ENCODE measurements at places on chromosomes 3 and 15.

DNA sequence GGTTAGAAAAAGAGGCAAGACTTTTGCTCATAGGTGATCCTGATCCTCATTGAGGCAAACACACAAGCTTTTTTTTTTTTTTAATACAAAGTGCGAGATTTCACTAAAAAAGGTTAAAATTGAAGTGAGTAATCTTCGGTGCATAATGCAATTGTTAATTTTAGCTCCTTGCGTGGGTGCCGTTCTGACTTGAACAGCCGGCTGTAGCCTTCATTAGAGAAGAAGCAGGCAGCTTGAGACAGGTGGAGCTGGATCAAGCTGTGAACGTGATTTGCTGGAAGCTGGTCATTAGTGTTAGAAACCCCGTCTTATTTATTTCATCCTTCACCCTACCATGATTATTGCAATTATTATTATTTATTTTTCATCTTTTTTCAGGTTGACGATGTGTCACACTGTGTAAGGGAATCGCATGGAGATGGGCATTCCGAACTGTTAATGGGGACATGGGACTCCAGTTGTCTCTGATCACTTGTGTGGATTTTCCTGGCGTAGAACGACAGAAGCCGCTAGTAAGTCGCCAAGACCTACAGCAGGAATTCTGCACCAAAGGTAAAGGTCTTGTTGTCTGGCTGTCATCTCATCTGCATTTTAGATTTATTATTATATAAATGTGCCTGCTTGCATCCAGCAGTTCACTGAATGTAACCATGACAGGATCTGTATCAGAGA is 40.2 kb downstream of the ARPP21 start:
- no peak for DNase-seq

DNA sequence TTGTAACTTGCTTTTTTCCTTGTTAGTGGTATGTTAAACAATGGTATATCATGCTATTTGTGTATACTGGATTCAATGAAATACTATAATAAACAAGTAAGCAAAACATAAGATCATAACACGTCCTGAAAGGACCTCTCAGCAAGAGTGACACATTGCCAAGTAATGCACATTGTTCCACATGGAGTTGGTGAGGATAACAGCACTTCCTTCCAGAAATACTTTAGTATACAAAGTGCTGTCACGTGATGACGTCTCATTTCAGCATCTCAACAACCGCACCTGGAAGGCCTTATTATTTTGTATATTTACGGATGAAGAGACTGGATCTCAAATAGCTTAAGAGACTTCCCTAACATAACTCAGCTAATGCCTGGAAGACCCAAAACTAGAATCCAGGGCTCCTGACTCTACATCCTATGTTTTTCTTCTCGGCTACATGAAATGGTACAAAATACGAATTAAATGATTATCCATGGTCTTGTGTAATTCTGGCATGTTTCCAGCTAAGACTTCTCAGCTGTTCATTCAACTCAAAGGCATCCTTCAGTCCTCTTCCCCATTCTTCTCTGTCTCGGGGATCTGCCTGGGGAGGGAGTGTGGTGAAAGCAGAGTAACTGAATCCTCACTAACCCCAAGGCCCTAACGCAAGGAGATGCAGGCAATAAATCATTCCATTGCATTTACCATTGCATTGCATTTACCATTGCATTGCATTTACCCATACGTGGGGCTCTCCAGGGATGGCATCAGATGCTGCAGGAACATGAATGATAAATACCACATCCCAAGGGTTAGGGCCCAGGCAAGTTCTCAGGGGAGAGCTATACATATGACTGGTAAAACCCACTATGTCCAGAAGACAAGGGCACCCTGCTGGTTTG is 79.2 kb downstream of the LIPC start:
- DNase-seq: no peak

DNA sequence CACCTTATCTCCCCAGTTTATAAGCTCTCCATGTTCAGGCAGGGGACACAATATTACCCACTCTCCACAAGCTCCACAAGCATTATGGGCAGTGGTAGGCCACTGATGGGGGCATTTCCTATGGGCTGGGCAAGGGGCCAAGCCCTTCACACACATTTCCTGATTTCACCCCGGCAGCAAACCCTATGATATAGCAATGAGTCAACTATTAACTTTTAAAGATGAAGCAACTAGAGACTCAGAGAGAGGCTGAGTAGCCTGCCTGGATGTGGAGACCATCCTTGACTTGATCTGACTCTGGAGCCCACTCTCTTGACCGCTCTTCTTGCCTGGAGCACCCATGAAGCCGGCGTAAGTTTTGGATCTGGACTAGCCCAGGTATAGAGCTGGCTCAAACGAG is 27.4 kb downstream of the FOXL2NB start:
- no peak for DNase-seq

DNA sequence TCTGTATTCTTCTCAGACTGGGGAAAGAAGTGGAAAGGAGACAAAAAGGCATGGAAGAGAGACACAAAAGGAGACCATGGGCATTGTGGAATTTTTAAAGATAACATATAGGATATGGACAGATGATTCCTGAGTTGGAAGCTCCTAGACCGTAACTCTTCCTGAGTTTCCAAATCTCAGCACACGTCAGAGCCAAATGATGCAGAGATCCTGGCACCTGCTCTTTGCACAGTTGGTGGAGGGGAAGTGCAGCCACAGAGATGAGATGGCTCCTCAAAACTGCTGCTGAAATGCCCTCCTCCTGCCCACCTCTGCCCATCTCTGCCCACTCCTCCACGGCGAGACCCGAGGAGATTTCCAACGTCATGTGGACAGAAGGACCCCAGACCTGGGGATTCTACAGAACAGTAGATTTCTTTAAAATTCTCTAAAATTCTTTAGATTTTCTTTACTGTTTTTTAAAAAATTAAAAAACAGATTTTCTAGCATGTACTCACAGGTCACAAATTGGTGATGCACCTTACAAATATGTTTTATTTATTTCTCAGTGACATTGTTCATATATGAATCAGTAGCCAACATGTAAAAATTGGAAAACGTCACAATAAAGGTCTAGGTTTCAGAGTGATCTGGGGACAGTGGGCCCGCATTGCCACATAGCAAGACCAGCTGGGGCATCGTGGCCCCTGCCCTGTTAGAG is 8.1 kb downstream of the CPN2 start:
- no peak for DNase-seq

GRCh38 chr15:77837649-77838025 is 204.9 kb upstream of the LINGO1 start:
- DNase-seq: no peak

DNA sequence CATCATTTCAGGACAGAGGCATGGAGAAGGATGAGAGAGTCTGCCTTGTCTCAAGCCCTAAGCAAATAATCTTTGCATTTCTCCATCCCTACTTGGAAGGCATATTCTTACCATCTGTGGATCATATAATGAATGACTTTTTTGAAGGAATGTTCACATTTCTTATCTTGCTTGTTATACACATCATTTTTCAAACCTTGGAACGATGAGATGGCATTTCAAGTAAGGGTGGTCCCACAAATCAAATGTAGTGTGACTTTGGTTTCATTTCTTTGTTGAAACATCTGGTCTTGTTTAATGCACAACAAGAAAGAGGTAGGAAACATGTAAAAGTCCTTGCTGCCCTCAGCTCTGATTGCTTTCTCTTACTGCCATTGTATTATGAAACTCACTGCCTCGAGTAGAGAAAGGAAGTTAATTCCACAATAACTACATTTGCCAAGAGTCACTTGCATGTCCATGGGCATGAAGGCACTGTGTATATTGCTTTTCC is 32.1 kb downstream of the RBMS3 start:
- no peak for DNase-seq

DNA sequence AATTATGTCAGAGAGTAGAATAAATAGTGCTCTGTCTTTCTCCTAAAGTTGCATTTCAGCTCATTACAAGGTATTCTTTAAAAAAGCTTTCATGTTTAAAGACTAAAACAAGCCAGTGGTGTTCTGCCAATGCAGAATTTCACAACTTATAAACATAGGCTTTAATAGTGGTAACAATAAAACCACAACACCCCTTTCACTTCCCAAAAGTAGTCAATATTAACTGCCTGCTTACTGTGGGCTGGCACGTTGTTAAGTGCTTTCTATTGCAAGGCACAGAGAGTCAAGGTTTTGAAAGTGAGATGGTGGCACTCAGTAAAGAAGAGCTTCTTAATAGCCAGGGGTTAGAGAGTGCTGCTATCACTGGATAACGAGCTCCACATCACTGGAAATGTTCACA is 8.4 kb upstream of the RTP1 start:
- no peak for DNase-seq

DNA sequence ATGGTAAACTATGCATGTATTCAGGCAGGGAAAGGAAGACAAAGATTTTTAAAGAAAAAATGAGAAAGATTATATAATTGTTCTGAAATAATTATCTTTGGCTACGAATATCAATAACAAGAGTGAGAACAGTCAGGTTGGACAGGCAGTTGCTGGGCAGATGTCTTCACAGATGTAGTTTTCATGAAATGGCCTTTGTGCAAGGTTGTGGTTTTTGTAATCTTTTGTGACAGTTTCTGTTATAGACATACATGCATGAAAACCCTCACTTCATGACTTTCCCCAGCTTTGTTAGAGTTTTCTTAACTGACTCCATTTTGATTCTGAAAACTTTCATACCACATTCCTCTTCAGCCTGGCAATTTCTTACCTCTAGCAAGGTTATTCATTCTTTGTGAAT is 34.9 kb upstream of the SLC25A36 start:
- no peak for DNase-seq

DNA sequence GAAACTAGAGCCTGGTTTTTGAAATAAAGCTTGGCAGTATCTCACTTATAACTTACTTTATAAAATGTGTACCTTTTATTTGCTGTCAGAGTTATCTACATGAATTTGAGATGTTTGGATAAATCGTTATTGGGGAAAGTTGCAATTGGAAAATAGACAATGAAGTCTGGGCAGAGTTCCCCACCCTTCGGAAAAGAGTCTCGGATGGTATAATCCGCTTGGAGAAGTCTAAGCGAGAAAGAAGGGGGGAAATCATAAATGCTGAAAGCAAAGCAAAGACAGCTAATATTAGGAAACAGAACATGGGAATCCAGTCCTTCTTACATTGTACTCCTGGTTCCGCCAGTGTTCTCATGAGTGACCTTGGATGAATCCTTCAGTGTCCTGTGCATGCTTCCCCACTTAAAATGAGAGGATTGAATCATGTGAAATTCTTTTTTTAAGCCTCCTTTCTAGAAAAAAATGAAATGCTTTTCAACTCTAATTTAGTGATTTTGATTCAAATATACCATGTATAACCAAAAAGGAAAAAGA is 162.4 kb downstream of the ATG7 start:
- no peak for DNase-seq

- no peak for DNase-seq
Observed at GRCh38 chr3:52438579-52439425, 6.1 kb downstream of the SEMA3G start.

DNA sequence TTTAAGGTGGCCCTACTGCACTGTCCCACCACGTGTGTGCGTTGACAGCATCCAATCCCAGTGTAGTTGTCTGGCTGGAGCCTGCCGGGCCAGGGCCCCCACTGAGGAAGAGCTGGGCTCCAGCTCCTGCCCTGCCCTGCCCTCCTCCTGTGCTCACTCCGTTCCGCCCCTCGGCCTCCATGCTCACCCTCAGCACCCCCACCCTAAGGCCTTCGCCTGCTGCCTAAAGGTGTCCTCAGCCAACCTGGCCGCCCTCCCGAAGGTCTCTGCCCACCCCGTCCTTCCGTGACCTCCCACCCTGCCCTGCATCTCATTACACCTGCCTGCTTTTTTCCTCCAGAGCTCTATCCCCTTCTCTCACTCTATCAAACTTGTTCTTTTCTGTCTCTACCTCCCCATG is 118.0 kb downstream of the TPRA1 start:
- DNase-seq: no peak

DNA sequence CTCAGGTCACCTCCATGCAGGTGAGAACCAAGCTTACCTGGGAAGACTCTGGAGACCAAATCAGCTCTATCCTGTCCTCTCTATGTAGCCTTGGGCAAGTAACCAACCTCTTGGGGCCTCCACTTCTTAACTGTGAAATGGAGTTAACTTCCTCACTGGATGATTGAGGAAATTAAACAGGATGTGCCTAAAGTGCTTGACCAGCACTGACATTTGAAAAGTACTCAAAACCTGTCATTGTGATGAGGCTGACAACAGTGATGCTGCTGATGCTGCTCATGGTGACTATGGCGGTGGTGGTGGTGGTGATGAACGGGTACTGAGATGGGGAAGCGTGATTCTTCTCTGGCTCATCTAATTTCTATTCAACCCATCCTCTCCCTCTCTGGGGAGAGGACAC is 22.3 kb downstream of the VIPR1 start:
- no peak for DNase-seq

DNA sequence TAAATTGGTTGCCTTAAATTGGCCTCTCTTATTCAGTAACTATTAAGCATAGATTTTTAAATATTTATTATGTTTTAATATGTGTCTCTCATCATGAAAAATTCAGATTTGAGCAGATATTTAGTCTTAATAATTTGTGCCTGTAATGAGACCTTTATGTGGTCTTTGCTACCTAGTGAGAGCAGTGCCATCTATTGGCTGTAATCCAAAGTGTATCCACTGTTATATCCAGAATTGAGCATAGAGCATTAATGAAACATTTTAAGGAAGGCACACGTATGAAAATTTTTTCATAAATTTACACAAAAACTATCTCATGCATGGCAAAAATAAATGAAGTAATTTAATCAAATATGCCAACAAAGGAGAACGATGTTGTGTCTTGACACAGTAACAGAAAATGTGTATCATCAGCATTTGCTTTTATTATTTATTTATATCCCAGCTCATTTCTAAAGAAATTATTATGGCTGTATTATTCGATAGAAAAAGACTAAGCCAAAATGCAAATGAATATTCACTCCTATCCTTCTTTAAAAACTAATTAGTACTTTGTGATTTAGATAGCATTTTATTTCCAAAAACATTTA is 203.5 kb downstream of the RSRC1 start:
- no peak for DNase-seq

DNA sequence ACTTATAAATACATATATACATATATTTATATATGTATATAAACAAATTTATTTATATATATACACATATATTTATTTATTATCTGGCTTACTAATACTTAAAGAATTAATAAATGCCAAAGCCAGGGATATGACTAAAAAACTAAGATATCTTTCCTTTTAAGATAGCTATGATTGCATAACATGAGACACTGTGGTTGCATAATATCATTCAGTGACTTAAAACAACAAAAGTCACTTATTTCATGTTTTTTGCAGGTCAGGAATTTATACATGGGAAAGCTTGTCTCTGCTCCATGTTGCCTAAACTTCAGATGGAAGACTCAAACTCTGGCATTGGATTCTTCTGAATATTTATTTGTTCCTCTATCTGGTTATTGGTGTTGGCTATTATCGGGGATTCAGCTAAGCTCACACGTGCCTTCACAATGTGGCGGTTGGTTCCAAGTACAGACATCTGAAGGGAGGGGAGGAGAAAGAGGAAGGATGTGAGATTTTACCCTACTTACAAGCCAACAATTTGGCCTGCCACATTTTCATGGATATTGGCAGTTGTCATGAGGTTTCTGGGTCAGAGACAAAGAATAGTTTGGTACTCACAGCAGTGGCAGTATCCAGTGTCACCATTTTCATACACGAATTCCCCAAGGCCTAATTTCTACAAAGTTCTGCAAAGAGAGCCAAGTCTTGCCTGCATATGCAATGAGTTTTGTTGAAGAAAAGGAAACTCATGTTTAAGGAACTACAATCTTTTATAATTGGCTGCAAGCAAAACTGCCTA is 381.6 kb downstream of the EPHA3 start:
- DNase-seq: no peak

GRCh38 chr3:45567730-45568172 is 26.8 kb upstream of the LIMD1 start:
- DNase-seq: no peak

GRCh38 chr3:105402287-105402801 is 35.6 kb downstream of the ALCAM start:
- DNase-seq: no peak
